ENCODE measurements at places on chromosomes 16 and 17.

DNA sequence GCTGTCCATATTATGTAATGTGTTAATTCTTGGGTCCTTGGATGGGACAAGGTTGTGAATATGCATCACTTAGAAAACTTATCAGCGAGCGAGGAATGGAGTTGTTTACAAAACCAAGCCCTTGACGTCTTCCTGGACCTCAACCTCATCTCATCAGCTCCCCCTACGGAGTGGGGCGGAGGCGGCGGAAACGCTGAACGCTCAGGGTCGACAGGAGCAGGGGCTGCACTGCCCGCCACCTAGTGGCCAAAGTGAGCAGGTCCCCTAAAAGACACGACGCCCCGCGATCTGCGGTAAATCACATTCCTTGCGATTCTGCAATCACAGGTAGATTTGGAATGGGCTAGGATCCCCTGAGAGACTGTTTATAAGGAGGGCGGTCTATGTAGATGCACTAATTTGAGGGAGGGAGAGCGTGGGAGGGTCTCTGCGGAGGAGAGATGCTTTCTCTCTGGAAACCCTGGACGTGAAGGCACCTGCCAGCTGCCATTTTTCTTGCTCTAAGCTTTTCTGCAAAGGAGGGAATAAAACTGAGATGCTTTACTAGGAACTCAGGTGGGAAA, 5.4 kb upstream of the ICAM2 start:
- DNase-seq = peak; percentile 68

GRCh38 chr16:88076211-88076931, 125.1 kb downstream of the BANP start:
- no peak for DNase-seq

DNA sequence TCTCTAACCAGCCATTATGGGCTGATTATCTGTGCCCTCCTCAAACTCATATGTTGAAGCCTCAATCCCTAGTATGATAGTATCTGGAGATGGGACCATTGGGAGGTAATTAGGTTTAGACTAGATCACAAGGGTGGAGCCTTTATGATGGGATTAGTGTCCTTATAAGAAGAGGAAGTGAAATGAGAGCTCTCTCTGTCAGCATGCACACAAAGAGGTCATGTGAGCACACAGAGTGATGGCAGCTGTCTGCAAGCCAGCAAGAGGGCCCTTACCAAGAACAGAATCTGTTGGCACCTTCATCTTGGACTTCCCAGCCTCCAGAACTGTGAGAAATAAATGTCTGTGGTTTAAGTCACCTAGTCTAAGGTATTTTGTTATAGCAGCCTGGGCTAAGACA, 101.9 kb downstream of the PCTP start:
- no peak for DNase-seq

DNA sequence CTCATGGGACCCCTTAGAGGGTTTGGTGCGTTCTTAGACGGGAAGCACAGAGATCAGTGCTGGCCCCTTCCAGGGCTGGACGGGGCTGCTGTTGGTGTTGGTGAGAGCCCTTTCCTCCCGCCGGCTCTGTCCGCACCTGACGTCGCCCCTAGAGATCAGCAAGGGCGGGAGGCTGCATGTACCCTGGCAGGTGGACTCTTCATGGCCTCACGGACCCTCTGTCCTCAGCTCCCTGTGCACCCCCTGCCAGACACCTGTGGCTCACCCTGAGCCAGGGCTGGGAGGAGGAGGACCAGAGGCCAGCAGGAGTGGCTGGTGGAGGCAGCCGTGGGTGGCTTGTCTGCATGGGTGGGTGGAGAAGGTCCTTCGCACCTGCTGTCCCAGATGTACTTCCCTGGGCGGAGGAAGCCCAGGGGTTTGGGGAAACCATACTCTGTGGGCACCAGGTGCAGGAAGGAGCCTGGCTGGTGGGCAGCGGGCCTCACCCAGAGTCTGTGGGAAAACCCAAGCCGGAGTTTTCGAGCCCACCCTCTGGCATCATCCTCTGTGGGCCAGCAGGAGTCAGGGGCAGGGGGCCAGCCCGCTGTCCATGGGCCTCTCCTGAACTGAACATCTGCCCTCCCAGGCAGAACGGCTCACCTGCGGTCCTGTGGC, 348.6 kb downstream of the SEC14L1 start:
- DNase-seq = no peak

- no peak for DNase-seq
These were observed 51.3 kb upstream of the MRPS23 start for GRCh38 chr17:57900991-57901743.
